Liver (tissue), 10 donors: ENCODE measurements at places on chromosomes 5 and 9.

DNA sequence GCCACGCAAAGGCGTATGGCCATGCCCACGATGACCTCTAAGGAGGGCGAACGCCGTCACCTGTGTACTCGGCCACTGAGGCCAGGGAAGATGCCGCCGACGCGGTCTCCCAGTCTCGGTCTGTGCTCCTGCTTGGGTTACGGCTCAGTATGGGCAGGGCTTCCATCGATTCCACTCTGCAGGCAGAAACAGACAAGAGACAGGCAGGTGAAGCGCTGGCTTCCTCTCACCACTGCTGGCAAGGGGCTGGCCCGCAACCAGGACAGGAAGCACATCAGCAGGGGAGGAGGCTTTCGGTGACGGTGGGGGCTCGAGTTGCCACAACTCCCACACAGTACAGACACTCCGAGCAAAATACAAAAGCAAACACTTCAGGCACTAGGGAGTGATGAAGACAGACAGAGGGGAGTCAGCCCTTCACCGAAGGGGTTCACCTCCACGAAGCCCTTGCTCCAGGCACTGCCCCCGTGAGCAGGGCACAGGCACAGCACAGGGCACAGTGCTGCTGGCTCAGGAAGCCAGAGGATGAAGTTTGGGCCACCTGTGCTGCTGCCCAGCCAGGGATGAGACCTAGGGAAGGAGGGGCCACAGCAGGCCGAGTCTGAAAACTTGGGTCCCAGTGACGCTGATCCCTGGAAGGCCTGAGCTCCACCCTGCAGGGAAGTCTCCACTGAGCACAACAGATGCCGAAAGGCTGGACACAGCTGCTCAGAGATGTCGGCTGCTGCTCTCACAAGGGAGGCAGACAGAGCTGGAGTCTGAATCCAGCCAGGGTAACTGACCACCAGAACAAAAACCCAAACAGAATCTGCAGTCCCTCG, 91.3 kb downstream of the CAMSAP1 start:
- no peak for DNase-seq

- no peak for DNase-seq
Measured at GRCh38 chr5:127924606-127925005, 159.0 kb upstream of the SLC12A2 start.

DNA sequence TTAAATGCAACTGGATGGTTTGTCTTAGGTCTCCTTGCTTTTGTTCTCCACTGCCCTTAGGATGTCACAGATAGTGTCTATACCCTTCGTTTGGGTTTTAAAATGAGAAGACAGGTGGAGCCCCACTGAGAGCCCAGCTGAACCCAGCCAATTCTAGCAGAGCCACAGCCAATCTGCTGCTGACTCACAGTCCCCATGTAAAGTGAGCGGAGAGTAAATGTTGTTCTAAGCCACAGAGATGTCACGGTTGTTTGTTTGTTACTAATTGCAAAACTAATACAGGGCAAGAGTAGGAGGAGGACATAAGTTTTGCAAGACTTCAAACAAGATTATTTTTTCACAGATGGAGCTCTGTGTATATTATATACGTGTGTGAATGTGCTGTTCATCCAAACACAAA, 50.5 kb upstream of the AGXT2 start:
- DNase-seq, result no peak

GRCh38 chr9:134624137-134624591, 17.4 kb upstream of the COL5A1 start:
- no peak for DNase-seq

GRCh38 chr9:83231039-83231438, 168.1 kb upstream of the RASEF start:
- no peak for DNase-seq

GRCh38 chr5:63719147-63719546, 243.1 kb downstream of the HTR1A start:
- no peak for DNase-seq

DNA sequence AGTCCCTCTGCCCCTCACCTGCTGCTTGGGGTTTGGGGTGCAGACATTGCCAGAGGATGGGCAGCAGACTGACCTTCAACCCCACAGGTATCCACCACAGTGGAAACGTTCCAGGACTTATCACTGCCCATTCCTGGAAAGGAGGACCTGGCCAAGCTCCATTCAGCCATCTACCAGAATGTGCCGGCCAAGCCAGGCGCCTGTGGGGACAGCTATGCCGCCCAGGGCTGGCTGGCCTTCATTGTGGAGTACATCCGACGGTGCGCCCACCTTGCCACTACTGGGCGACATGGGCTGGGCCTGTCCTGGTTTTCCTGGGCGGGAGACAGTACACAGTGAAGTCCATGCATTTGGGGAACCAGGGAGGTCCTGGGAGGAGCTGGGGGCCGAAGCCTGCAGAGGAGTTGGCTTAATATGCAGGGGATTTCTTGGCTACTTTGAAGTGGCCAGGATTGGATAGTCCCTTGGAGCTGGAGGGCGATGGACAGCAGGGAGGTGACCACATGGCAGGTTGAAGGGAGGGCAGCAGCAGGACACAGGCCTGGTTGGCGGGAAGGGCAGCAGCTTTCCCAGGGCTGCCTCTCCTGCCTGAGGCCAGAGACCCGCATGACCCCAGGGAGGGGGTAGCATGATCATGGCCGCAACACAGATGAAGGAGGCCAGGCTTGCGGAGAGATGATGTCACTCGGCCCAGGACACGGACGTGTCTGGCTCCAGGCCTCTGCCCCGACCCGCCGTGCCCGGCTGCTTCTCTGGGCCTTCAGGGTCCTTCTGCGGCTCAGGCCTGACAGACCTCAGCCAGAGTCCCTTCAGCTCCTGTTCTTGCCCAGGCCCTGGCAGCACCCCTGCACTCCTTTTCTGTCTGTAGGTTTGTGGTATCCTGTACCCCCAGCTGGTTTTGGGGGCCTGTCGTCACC, 34.6 kb downstream of the USP20 start:
- DNase-seq, result peak; percentile 29

GRCh38 chr9:75869236-75869635, 21.2 kb upstream of the PCSK5 start:
- DNase-seq, result no peak

DNA sequence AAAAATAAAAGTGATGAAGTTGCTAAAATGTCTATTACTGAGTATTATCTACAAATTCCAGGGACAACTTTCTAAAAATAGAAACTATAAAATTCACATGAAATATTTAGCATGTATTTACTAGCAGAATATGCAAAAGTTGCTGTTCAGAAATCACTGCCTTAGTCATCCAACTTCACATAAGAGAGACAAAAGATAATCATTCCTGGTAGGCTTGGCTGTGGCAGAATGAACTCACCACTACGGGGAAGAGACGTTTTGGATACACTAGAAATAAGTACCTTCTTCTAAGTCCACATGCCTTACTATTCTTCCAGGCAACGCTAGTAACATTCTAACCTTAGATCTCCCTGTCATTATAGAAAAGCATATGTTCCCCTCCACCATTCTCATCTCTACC, 272.2 kb downstream of the BNC2 start:
- no peak for DNase-seq
